ENCODE measurements at places on chromosomes 13 and 19. TPM values are rescaled to one million over a fixed set of nuclear protein-coding genes. Genes with fewer than 3 reads are reported as not detected.

Gene FXYD7
- 0.28 TPM for total RNA-seq

DNA sequence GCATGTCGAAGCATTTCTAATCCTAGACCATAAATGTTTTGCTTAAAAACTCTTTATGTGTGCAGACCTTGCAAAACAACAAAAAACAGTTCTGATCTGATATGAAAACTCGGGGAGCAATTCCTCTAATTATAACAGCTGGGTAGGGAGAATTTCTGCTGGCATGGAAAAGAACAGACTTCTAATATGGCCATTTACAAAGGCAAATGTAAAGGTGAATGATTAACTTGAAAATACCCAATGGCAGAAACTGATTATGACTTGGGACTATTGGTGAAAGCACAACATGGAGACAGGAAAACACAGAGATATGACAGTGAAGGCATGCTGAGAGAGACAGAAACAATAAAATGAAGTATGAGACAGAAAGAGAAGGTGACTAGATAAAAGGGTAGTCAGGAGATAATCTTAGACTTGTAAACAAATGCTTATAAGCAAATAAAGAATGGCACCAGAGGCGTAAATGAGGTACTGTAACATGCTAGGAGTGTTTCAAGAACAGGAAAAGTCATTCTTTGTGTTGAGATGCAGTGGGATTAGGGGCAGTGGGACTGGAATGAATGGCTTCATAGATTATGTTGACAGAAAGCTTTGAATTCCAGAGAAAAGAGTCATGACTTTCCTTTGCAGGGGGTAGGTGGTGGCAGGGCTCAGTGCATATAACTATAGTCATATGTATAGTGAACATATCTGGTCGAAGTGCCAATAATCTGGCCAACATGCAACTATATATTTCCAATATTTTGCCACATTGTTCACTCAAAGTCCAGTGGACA lies 393.0 kb downstream of the ITGBL1 start:
- DNase-seq, result no peak

DNA sequence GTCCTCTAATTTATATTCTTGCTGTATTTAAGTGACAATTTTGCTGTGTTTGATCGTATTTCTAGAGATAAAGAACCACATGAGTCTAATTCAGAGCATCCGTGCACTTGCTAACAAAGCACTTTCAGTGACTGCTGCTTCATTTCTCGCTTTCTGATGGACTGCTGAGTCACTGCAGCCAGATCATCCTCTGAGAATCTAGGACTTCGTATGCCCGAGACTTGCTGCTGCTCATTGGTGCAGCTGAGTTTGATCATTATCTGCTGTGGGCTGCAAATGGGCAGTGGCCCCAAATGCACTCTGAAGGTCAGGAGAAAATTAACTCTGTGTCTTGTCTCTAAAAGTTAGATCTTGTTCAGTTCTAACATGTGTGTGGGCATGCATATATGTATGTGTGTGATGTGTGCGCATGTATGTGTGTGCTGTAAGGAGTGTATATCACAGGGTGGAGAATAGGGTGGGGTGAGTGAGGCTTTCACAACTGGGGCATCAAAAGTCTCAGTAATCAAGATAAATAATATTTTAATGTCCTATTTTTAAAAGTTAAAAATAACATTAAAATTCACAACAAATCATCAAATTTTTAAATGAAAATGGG lies 342.6 kb downstream of the MTUS2 start:
- DNase-seq, result no peak

DNA sequence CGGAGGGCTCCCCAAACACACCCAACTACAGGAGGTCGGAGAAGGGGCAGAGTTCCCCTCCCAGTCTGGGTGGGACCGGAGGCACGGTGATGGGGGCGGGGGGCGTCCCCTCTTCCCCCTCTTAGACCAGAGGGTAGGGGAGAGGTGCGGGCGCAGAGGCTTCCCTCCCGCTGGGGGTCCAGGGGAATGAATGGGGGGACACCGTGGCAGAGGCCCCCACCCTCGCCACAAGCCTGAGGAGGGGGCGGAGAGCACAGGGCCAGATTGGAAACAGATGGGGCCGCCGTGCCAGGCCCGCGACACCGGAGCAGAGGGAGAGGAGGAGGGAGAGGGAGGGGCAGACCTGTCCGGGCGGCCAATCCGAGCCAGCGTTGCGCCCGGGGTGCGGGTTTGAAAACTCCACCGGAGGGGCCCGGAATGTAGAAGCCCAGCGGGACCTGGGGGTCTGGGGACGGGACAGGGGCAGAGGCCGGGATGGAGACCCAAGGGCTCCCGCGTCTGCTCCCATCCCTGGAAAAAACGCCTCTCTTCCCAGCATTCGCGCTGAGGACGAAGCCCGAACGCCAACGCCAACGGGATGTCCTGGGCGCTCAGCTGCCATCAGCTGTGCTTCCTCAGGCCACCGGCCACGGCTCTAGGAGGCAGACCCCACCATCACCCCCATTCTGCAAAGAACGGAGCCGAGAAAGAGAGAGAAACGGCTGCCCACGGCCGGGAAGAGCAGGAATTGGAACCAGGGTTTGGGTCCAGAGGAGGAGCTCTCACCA lies 46.8 kb downstream of the PTPRS start:
- no peak for DNase-seq

Gene ZNF548
- 16.0 TPM for total RNA-seq

DNA sequence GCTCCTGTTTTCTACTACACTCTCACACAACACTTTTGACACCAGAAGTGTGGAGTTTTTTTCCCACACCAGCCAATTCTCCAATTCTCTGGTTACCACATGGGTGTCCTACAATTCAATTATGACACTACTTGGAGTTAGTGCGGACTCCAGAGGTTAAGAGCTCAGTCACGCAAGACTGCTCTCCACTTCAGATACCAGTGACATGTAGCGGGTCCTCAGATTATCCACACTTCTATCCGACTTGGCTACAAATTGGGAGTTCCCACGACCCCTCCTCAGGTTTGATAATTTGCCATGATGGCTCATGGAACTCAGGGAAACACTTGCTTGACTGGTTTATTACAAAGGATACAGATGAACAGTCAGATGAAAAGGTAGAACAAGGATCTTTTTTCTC lies 32.9 kb downstream of the PAN3 start:
- DNase-seq, result no peak

DNA sequence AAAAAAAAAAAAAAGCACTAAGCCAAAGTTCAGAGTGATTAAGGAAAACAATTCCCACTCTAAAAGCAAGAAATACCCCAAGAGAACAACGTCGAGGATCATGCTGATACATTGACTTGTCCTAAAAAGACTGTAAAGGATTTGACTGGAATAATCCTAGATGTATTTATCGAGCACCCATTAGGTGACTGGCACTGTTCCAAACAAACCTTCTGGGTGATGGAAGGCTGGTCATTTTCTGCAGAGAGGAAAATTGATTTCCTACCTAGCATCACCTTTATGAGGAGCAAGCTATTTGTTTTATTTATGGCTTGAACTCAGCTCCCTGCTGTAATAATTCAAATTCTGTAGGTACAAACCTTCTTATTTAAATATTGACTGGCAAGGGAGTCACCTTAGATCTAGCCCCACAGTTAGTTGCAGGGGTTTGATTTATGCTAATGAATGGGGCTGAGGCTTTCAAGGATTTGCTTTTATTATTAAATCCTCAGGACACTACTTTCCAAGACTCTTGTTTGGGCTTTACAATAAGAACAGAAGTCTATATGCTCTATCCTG lies 471.0 kb downstream of the OLFM4 start:
- no peak for DNase-seq

Gene CAPN12
- 0.72 TPM for total RNA-seq

Gene METTL21C
- not detected for total RNA-seq

- no peak for DNase-seq
Measured at GRCh38 chr19:19505669-19506326, 9.6 kb downstream of the TSSK6 start.

GRCh38 chr13:42750794-42751193 lies 30.6 kb upstream of the FAM216B start:
- no peak for DNase-seq

DNA sequence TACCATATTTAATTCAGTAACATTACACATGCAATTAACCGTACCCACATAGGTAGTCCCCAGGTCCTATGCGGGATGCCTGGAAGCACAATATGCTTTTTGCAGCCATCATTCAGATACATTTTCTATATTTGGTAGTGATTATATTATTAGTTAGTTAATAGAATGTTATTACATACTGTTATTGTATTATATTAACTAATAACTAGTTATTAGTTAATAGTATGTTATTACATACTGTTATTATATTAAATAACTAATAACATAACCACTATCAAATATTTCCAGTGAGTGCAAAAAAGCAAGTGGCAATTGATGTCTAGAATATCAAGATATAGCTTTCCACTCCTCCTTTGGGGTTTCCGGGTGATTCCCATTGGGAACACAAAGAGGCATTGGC lies 45.5 kb upstream of the CYP2A7 start:
- no peak for DNase-seq

Gene SLC25A30
- 183 TPM for total RNA-seq

Gene CACNA1A
- 1.2 TPM for total RNA-seq

DNA sequence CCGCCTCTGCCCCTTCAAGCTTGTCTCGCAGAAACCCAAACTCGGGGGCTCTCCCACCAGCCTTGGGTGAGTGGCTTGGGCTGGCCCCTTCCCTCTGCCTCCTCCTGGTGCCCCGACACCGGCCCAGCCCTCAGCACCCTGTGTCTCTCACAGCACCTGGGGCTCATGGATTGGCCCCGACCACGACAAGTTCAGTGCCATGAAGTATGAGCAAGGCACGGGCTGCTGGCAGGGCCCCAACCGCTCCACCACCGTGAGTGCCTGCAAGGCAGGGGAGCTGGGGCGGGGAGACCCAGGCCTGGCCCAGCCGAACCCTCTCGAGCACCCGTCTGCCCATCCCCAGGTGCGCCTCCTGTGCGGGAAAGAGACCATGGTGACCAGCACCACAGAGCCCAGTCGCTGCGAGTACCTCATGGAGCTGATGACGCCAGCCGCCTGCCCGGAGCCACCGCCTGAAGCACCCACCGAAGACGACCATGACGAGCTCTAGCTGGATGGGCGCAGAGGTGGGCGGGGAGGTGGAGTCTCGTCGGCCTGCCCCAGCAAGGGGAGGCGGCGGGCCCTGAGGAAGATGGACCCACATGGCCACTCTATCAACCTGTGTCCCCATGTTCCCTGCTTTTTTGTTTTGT lies 13.6 kb downstream of the PRKCSH start:
- no peak for DNase-seq

DNA sequence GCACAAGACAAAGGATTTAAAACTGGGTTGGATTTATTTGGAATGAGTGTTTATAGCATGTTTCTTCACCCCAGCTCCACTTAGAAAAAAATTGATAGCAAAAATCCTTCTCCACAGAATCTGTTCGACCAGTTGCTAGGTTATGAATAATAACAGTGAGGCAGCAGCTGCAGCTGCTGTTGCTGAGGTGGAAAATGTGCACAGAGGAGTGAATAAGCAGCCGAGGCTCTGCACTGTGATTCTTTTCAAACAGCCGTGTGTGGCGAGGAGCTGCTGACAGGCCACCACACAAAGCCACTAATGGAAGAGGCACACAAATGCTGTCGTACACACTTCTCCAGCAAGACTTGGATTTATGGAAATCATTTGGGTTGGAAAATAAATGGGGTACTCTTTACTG lies 6.4 kb upstream of the RASL11A start:
- no peak for DNase-seq

- DNase-seq, result no peak
Measured at GRCh38 chr13:101779147-101779546, 326.7 kb downstream of the ITGBL1 start.

DNA sequence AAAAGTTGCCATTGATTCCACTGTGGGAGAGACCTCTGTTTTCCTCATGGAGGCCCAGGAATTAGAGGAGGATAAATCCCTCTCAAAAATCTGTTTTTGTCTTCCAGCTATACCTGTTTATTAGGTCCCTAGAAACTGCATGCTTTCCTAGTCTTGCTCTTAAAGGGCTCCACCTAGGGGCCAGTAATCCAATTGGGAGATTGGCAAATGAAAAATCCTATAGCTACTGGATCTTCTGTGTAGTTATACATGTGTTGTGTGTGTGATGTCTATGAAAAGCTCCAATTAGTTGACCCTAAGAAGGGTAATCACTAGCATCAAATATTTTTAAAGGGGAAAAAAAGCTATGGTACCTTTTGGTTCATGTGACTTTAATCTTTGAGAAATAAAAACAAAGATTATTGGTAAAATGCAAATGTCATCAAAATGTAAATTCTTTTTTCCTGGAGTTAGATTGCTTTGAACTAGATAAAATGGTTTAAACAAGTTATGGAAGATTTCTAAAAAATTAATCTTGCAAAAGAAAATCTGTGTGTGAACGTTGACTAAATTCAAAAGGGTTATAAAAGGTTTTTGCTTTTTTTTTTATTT lies 63.4 kb upstream of the C1QTNF9B start:
- DNase-seq, result no peak

Gene KMT2B
- 13.4 TPM for total RNA-seq

DNA sequence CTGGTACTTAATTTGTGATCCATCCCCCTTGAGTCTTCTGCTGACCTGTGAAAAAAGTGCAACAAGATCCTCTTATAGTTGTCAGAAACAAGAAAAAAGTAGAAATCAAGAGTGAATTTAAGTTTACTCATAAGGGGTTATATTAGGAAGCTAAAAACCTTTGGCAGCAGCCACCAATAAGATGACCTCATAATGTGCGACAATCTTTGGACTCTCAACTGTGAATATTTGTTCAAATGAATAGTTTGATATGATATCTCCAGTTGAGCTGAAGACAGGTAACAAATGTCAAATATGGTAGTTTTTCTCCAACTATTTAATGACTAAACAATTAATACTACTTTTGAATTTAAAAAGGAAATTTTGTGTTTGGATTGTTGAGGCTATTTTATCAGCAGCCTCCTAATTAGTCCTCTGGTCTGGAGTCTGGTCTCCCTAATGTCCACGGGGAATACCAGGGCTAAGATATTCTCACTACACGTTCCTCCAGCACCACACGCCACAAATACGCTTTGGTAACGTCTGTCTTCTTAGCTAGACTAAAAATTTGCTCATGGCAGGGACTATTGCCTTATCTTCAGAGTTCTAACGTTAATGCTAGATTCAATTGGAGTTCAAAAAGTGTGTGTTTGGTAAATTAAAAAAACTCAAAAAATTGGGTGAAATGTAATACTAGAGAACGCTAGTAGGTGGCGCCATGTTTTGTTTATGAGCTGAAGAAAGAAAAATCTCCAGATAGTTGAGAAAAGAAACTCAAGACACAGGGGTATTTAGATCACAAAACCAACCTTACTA lies 51.0 kb upstream of the PDX1 start:
- DNase-seq, result no peak

Gene URAD
- total RNA-seq, result not detected

Gene CLDND2
- total RNA-seq, result 0.70 TPM

Gene PRR19
- total RNA-seq, result 0.16 TPM

DNA sequence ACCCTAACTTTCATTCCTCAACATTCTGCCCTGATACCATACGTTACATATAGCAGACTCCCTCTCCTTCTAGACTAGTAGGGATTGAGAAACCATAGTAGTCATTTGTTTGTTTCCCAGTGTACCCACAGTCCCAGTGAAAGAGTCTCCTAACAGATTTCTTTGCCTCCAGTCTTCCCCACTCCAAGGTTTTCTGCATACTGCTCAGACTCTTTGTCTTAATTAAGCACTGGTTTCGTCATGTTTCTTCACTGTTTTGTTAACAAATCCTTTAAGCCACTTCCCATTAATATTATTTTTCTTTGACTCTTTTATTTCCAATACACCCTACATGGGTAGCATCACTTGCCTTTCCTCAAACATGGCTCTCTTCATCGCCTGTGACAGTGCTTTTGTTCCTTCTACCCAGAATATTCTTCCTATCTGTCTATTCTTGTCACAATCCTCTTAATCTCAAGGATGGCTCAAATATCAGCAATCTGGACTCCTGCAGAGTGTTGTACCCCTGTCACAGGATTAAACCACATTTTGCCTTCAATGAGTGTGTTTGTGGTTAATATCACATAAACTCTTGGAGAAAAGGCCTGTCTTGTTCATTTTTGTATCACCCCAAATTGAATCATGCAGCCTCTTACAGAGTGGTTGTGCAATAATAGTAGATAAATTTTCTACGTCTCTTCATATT lies 92.7 kb upstream of the KLF12 start:
- DNase-seq, result no peak
